Stimulated activated CD4-positive, alpha-beta T cell treated with anti-CD3 and anti-CD28 coated beads, Interleukin-12 subunit alpha, Interleukin-12 subunit beta, amount 100 ng/mL, for 24 hours (primary cell): ENCODE measurements at places on chromosomes 6 and 20.

DNA sequence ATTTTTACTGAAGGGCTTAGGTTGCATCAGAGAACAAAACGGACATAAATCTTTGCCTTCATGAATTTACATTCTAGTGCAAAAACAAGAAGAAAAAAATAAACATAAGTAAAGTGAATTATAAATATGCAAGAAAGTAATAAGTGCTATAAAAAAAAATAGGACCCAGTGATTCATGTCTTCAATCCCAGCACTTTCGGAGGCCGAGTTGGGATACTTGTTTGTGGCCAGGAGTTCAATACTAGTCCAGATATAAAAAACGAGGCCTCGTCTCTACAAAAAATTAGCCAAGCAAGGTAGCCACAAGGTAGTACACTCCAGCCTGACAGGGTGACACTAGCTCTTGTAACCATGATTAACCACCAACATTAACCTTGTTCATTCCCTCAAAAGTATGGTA is 193.5 kb downstream of the SIM1 start:
- DNase-seq = no peak

DNA sequence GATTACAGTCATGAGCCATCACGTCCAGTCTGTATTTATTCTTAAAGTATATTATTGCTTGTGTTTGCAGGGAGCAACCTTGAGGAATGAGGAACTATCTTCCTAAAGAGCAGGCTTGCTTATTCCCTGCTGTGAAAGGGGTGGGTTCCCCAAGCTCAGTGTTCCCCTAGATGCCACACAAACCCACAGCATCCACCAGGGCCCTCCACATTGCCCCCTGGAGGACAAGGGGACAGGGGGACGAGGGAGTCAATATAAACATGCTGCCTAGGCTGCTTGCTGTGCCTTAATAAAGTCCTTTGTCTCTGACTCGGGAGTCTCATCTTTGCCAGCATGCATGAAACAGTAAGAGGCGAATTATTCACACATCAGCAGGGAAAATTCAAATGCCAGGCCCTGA is 8.0 kb upstream of the IDH3B start:
- DNase-seq = no peak

DNA sequence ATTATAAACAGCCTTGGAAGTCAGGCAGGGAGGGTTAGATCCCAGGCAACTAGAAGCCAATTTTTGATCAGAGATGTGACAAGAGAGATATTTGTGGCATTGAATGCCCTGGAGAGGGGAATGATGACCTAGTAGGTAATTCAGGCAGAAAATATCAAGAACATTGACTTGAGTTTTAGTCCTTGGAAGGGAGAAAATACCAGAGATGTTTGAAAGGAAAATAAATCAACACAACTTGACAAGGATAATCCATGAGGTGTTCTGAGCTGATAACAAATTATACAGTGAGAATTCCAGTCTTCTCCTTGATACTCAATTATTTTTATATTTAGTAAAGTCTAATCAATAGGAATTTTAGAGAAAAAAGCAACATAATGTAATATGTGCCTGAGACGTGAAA is 10.6 kb upstream of the MARCKS start:
- no peak for DNase-seq

DNA sequence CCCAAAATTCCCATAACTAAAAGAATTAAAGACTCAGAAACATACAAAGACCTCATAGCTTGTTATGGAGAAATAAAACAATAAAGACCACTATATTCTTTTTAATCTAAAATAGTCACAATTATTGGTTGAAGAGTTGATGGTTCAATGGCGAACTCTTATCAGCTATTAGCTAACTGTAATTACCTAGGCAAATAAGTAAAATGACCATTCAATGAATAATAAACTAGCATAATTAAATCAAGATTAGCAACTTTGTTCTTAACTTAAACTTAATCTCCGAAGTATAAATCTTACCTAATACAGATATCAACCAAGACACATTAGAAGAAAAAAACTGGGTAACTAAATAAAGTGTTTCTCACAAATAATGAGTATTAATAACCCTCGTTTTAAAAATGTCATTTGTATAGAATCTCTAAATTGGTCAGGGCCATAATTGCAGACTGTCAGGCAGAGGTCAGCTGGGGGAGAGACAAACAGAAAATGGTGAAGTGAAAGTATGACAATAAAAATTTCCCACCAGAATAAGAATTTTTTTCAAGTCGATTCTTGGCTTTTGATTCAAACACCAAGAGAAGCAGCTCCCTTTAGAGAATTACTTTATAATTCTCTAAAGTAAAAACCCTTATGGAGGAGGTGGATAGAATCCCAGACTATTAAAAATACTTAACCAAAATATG is 1.7 kb downstream of the FKBP5 start:
- DNase-seq = no peak

DNA sequence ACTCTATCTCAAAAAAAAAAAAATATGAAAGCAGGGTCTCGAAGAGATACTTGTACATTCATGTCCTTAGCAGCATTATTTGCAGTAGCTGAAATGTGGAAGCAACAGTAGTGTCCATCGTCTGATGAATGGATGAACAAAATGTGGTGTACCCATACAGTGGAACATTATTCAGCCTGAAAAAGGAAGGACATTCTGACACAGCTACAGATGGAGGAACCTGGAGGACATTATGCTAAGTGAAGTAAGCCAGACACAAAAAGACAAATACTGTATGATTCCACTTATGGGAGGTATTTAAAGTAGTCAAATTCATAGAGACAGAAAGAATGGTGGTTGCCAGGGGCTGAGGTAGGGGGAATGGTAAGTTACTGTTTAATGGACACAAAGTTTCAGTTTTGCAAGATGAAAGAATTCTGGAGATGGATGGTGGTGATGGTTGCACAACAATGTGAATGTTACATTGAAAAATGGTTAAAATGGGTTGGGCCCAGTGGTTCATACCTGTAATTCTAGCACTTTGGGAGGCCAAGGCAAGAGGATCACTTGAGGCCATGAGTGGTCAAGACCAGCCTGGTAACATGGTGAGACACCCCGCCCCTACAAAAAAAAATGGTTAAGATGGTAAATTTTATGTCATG is 11.8 kb upstream of the TULP1 start:
- no peak for DNase-seq

DNA sequence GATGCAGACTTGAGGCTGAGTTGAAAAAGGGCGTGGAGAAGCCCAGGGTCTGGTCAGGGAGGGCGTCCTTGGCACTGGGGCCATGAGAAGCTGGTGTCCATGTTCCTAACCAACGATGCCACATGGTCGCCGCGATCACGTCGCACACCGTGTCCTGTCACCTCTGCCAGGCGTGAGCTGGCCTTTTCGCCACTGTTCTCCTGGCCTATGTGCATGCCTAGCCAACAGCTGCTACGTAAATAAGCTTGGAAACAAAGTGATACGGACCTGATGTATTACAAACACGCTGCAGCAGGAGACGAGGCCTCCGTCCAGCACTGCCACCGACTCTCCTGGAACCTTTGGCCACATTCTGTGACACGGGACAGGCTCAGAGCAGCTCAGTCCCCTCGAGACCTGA is 22.0 kb upstream of the KIF25 start:
- no peak for DNase-seq

DNA sequence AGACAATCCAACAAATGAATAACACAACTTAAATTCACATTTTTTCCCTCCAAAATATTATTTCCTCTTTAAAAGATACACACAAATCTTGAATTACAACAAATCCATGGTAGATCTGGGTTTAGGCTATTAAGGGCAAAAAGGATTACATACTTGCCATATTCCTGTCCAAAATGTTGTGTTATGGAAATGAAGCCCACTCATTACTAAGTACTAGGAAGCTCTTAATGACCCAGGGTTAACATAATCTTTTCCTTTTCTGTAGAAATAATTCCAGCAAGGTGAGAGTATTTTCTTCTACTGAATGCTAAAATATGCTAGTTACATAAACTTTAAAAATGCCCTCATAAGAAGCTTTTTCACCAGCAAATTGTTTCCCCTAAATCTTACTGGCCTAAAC is 1.6 kb downstream of the SHPRH start:
- no peak for DNase-seq

- DNase-seq = no peak
These were observed 144.5 kb upstream of the DST start for GRCh38 chr6:56787209-56787608.

DNA sequence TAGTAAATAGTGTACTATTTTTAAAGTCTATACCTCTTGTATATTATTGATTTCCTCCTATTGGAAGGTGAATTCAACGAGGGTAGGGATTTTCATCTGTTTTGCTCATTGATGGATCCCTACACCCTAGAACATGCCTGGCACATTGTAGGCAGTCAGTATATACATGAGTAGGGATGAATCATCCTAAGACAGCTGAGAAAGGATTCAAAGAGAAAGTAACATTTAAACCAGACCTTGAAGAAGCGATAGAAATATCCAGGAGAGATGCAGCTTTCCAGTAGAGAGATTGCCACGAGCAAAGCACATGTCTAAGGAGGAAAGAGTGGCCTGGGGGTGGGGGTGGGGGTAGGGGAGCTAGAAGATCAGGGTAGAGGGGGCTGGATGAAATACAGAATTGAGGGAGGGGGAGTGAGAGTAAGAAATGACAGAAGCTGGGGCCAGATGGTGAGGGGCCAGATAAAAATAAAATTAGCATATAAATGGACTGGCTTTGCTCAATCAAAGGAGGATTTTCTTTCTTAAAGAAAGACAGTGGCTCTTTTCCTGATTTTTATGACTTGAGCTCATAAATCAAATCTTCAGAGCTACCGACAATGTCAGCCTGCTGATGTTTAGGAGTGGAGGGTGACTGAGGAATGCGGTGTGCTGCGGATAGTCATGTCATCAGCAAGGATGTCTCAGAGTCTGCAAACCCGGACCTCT is 168.2 kb downstream of the SAMD5 start:
- DNase-seq = no peak

- no peak for DNase-seq
These were observed 38.3 kb downstream of the SNX3 start for GRCh38 chr6:108222504-108222903.

- DNase-seq = peak; percentile 58
These were observed 611 bp downstream of the CNPY3 start for GRCh38 chr6:42929821-42930360.

DNA sequence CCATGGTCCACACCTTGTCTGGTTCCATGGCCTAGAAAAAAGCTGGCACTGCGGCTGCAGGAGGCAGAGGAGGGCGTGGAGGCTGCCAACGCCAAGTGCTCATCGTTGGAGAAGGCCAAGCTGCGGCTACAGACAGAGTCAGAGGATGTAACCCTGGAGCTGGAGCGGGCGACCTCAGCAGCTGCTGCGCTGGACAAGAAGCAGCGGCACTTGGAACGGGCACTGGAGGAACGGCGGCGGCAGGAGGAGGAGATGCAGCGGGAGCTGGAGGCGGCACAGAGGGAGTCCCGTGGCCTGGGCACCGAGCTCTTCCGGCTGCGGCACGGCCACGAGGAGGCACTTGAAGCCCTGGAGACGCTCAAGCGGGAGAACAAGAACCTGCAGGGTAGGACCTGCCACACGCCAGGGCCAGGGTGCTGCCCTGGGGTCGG is 43.4 kb downstream of the MYH7B start:
- no peak for DNase-seq

DNA sequence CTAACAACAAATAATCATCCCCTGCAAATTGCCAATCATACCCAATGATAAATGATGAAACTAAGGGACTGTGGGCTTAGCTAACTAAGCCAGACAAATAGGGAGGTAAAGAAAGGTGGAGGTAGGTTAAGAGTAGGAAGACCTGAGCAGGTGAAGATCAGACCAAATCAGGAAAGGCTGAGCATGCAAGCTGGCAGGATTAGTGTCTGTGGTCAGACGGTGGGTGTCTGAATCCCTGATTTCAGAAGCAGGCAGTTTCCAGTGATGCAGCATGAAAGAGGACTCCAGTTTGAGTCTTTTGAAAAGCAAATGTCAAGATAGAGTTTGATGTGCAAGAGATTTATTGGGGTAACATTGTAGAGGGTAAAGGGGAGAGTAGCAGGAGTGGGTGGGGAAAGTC is 181.4 kb upstream of the MYLIP start:
- no peak for DNase-seq

DNA sequence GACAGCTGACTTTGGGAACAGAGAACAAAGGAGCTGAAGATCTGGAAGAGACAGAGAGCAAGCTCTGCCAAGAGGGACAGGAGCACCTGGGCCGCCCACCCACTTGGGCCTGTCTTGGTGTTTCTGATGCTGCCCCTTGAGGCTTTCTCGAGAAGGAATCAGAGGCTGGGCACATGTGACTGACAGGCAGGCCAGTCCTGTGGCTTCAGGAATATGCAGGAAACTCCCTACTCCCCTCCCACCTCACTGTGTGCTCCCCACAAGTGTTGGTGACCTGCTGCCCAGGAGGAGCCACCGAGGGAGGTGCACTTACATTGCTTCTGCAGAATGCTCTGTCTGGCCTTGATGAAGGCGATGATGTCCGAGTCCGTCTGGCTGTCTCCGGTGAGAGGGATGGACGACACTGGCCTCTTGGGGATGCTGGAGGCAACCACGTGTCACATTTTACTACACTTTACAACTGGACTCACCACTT is 20.9 kb upstream of the KCNK16 start:
- DNase-seq = no peak

- DNase-seq = no peak
These were observed 67.0 kb downstream of the DNAAF9 start for GRCh38 chr20:3340443-3340842.

DNA sequence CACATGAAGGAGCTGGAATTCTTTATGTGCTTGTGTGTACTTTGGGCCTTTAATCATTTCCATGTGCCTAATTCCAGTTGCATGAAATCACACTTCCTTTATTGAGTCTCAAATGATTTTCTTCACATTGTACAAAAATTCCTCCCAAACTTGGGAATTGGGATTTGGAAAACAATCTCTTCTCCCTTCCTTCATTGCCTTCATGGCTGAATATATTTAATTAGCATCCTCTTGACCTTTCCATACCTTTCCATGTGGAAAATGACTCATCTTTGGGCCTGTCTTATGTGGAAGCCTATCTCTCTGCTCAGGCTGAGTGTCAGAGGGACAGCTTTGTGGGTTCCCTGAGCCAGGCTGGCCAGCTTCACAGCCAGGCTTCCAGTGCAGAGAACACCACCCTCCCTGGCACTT is 33.0 kb upstream of the CDH4 start:
- DNase-seq = no peak

DNA sequence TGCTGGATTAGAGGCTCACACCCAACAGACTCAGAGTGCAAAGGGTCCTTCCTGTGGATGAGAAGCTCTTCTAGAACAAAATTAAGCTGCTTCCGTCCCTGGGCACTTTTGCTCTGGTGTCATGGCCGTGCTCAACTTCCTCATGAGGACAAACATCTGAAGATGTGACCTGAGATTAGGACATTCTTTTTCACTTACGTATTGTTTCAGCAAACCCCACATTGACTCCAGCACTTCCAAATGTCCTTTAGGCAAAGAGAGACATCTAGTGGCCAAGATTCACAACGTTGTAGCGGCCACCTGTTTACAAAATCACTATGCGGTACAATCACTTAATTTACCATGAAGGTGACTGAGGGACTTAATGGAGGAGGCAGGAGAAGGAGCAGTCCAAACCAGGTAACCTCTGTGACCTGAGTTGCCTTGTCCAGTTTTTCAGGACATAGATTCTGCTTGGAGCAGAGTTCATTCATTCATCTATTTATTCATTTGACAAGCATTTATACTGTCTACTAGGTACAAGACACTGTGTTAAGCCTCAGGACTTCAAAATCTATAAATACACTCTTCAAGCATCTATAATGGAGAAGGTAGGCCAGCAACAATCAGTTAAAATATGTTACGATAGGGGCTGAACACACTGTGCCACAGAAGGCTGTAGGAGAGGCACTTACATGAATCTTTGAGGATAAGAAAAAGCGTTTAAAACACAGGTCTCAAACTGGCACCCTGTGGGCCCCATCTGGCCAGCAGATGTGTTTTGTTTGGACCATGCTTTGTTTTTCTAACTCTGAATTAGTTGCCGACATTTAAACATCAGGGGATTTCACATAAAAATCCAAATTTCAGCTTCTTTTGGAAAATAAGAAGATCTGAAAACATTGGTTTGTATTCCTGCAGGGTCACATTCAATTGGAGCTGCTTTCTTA is 5.6 kb upstream of the ADGRF1 start:
- peak; percentile 5 for DNase-seq
